Stimulated activated naive B cell treated with anti-CD40 and anti-IgM and Interleukin-4, amounts not matched to agents 10 μg/mL and 1 μg/mL and 100 μg/mL, for 72 hours (primary cell): ENCODE measurements at places on chromosomes 3 and 15.

- no peak for DNase-seq
These were observed 24.8 kb downstream of the CACNA1D start for GRCh38 chr3:53519065-53519709.

DNA sequence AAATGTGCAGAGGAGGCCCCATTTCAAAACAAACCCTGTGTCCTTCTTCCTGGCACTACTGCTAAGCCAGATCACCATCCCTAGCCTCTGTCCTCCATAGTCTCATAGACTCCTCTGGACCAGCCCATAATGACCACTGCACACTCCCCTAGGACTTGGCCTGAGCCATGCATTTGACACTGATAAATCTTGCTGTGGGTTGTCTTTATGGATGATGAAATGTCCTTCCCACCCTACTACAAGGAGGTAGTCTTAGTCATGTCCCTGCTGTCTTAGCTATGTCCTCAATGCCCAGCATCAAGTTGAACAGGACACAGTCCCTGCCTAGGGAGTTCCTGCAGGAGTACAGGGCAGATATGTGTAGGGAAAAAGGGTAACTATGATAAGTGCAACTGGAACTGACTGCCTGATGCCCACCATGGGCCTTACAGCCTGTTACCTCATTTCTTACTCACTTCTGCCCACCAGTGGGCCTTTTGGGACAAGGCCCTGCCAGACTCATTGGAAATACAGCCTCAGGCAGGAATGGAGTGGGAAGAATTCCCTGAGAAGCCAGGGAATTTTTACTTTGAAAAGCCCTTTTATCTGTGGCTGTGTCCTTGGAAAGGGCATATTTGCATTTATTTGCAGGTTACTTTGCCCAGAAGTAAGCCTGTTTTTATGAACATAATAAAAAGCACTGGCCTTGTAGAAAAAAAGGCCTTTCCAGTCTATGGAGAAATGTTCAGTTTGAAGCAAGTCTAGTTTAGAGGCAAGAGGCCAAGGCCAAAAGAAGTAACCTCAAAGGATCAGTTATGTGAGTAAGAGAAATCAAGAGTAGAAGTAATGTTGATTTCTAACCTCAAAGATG is 199.6 kb upstream of the EIF1B start:
- no peak for DNase-seq

GRCh38 chr15:42826251-42826890 is 89.4 kb upstream of the CDAN1 start:
- DNase-seq, result no peak

- DNase-seq, result no peak
These were observed 209.5 kb upstream of the LRRN1 start for GRCh38 chr3:3589715-3590130.

DNA sequence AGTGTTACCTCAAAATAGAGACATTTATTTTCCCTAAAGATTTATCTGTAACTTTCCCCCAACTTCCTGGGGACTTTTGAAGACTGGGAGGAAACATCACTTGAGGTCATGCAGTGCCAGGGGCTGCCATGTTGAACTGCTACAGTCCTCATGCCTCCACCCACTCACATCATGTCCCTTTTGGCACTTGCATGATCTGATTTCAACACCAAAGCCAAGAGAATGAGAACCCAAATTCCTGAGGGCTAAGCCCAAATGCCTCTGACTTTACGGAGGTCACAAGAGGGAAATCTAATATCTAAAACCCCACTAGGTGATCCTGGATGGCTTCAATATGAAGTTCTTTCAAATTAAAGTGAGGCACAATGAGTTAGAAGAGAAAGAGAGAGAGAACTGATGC is 213.1 kb downstream of the NTRK3 start:
- DNase-seq, result no peak

DNA sequence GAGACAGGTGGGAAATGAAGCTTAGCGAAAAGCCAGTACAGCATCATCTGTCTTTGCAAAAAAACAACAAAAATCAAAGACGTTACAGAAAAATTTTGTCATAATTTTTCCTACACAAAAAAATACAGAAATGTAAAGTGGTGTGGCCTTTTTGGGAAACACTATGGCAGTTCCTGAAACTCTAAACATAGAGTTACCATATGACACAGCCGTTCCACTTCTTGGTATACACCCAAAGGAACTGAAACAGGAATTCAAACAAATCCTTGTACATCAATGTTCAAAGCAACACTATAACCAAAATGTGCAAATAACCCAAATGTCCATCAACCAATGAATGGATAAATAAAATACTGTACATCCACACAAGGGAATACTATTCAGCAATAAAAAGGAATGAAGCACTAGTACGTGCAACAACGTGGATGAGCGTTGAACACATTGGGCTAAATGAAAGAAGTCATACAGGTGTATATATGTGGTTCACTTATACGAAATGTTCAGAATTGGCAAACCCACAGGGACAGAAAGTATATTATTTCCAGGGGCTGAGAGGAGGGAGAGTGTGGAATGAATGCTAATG is 46.8 kb downstream of the GLB1 start:
- no peak for DNase-seq

- DNase-seq, result no peak
These were observed 4.6 kb upstream of the AMOTL2 start for GRCh38 chr3:134378818-134379217.

GRCh38 chr15:69669446-69669845 is 216.8 kb downstream of the RPLP1 start:
- no peak for DNase-seq

DNA sequence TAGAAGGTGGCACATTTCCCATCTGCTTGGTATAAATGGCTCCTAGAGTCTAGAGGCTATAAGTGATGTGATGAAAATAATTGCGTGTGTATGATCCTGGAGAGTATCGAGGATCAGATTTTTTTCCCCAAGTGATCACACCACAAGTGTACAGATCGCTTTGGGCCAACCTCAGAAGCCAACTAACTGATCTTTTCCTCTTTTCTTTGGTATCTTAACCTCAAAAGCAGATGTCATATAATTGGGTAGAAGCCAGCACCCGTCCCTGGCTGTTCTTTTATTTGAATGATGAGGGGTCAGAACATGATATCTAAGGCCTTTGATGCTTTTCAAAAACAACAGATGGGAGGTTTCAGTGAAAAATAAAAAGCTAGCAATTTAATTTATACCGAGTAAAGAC is 3.3 kb downstream of the P2RY14 start:
- no peak for DNase-seq

DNA sequence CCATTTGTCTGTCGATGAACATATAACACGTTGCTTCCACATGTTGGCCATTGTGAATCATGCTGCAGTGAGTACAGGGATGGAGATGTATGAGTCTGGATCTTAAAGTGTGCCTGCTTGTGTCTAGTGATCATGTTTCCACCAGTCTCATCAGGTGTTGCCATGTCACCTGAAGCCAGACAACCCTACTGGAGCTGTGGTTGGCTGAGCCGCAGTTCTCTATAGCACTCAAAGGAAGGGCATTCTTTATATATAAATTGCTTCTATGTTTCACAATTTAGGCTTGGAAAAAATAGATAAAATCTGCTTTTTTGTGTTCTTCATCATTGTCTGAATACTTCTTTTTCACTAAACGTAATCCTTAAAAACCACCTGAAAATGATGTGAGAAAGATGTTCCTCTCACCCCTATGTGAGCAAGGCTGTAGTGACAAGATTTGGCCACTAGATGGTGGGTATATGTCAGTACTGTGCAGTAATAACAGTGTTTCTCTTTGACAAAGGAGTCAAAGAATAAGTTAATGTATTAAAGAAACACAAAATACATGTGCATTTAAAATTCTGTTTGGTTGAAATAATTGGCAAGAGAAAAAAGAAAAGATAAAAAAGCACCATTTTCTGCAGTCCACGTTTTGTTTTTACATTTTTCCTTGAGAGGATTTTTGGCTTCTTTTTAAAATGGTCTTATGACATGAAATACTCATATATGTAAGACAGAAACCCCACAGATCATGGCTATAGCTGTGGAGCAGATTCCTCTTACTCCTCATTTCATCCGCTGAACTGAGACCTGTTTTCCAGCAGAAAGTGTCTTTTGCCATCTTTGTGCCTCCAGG is 394.5 kb upstream of the DPPA4 start:
- peak; percentile 2 for DNase-seq

DNA sequence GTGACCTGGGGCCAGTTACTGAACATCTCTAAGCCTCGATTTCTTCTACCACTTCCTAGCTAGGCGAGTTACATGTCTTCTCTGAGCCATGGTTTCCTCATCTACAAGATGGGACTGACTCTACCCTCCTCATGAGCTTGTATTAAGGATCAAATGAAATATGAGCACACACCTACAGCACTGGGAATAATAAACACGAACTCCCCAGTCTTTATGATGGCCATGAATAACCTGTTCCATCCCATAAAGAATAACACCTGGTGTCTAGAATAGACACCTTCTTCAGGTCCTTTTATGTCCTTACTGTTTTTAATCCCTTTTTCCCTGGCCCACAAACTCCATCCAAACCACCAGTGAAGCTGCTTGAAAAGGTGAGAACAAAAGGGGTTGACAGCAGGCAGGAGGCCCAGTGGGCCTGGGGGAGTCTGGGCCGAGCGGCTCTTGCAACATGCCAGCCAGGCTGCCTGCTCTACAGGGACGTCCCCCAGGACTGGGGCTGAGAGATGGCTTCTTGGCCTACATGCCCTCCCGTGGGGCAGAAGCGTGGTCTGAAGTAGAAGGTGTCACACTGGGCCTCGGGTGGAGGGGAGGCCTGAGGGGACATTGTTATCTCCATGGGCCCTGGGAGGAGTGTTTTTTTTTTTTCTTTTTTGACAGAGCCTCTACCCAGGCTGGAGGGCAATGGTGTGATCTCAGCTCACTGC is 178.2 kb downstream of the RAB11A start:
- DNase-seq, result no peak

- DNase-seq, result no peak
These were observed 27.6 kb downstream of the FGD5 start for GRCh38 chr3:14846226-14846880.

GRCh38 chr3:88231207-88231606 is 81.4 kb downstream of the C3orf38 start:
- no peak for DNase-seq

DNA sequence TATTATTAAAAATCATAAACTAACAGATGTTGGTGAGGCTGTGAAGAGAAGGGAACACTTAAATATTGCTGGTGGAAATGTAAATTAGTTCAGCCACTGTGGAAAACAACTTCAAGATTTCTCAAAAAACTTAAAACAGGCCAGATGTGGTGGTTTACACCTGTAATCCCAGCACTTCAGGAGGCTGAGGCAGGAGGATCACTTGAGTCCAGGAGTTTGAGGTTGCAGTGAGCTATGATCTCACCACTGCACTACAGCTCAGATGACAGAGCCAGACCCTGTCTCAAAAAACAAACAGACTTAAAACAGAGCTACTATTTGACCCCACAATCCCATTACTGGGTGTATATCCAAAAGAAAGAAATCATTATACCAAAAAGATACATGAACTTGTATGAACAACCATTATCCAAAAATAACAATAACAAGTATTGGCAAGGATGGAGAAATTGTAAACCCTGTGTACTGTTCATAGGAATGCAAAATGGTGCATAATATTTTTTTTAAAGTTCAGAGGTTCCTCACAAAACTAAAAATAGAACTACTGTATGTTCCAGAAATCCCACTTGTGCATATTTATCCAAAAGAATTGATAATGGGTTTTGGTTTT is 25.5 kb downstream of the ZNF148 start:
- DNase-seq, result no peak

GRCh38 chr3:47163169-47164006 is 525 bp downstream of the SETD2 start:
- peak; percentile 37 for DNase-seq

DNA sequence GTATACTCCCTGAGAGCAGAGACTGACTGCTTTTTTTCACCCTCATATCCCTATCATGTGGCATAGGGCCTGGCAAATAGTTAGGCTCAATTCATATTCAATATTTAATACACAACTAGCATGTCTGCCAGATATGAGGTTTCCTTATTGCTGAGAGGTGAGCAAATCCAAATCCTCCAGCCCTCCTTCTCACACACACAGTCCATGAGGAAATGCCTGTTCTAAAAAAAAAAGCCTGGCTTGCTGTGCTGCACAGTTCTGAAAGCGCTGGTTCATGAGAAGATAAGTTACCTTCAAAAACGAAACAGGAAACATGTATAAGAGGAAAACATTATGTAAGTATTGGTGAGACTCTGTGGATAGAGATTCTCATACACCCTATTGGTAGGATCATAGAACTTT is 15.5 kb upstream of the ACAP2 start:
- no peak for DNase-seq

GRCh38 chr3:31421314-31422048 is 111.2 kb upstream of the STT3B start:
- DNase-seq, result no peak

GRCh38 chr3:176951586-176952292 is 245.5 kb downstream of the TBL1XR1 start:
- DNase-seq, result no peak

- no peak for DNase-seq
These were observed 43.8 kb downstream of the ADAMTSL3 start for GRCh38 chr15:83697716-83698115.

GRCh38 chr3:142003291-142003690 is 126.8 kb downstream of the ATP1B3 start:
- no peak for DNase-seq

DNA sequence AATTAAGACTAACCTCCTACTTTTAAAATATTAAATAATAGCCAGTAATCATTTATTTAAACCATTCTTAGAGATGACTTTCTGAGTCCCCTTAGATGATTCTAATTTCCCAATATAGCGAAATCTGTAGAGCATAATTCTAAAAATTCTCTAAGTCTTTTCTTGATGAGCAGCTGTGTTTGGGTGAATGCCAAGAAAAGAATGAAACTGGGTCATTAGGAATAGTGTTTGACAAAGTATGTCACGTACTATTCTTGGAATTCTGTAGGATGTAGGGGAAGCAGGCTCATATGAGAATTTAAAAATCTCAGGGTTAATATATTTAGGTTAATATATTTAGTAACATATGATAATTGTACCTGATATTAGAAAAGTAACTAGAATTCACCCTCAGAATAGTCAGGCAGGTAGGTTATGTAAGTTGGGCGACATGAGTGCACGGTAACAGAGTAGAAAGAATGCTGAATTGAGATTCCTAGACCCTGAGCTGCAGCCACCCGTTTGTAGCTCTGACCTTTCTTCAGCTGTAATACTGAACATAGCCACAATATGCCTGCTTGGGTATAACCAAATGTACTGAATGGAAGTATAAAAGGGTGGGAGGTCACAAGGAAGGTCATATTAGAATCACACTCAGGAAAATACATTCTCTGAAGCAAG is 524.3 kb downstream of the UNC13C start:
- DNase-seq, result no peak

GRCh38 chr3:44478055-44478468 is 592 bp upstream of the ZNF445 start:
- DNase-seq, result no peak

- no peak for DNase-seq
These were observed 27.8 kb downstream of the DUSP7 start for GRCh38 chr3:52028572-52028971.

GRCh38 chr3:129295286-129295685 is 16.6 kb downstream of the HMCES start:
- no peak for DNase-seq

GRCh38 chr3:73784686-73785392 is 160.1 kb upstream of the PDZRN3 start:
- DNase-seq, result no peak

GRCh38 chr15:27902680-27903385 is 196.3 kb downstream of the OCA2 start:
- no peak for DNase-seq
